Fibroblast of skin of scalp (primary cell): ENCODE measurements at places on chromosomes 6 and 20.

DNA sequence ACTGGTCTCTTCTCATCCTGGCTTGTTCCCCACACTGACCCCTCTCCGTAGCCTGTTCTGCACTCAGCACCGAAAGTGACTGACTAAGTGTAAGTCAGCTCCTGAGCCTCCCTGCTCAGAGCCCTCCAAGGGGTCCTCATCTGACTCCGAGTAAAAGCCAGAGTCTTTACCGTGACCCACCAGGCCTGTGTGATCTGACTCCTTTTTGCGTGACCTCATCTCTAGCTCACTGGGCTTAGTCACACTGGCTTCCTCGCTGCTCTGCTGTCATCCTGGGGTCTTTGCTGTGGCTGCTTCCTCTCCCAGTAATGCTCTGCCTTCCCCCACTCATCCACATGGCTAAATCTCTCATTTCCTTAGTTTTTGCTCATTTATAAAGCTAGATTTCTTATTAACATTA, 116.6 kb downstream of the PLCB4 start:
- DNase-seq = peak; percentile 57

- DNase-seq = no peak
Observed at GRCh38 chr20:8209061-8209460, 77.0 kb downstream of the PLCB1 start.

GRCh38 chr6:88633782-88634181, 329.6 kb downstream of the RNGTT start:
- no peak for DNase-seq

DNA sequence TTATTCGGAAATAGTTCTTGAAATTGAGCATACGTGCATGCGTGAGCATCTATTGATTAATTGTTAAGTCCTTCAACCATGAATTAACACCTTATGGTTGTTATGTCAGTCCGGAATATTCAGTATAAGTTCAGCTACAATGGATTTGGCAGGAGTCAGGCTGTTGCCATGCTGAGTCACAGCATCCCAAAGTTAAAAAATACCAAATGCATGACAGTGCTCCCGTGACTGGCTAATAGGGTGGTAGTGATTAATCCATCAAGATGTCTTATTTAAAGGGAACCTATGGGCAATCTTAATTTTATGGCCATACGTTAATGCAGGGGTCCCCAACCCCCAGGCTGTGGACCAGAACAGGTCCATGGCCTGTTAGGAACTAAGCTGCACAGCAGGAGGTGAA, 10.5 kb downstream of the RAE1 start:
- DNase-seq = peak; percentile 85

- DNase-seq = no peak
Observed at GRCh38 chr20:36035745-36036144, 67.4 kb downstream of the CNBD2 start.

DNA sequence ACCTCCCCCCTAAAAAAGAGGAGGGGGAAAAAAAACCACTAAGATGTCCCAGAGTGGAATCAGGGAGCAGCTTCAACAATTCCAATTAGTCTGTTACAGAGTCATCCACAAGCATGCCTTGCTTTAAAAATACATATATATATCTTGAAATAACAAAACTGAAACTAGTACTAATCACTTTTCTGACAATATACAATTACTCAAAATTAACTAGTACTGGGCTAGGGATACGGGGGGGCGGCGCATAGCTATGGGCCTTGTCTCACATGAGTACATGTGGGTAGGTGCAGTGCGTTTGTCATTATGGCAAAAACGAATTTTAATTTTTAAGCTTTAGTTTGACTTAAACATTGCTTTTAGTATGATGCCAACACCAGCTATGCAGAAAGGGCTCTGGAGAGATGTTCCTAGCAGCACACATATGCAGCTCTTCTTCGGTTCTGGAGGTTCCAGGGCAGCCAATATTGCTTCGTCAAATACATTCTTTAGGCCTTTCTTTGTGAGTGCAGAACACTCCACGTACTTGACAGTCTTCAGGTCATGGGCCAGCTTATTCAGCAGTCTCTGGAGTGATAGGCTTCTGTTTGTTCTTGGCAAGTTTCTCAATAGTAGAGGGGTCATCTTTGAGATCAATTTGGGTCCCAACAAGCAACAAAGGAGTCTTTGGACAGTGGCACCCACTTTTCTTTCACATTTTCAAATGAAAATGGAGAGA, 38.8 kb downstream of the ITCH start:
- DNase-seq = no peak

- no peak for DNase-seq
Observed at GRCh38 chr20:63701329-63702035, 5.0 kb downstream of the TNFRSF6B start.
